ENCODE measurements at places on chromosomes 1 and 21. TPM values are rescaled to one million over a fixed set of nuclear protein-coding genes. Genes with fewer than 3 reads are reported as not detected.

The S100A12 gene
- total RNA-seq, result not detected

The FNBP1L gene
- total RNA-seq, result 0.26 TPM

DNA sequence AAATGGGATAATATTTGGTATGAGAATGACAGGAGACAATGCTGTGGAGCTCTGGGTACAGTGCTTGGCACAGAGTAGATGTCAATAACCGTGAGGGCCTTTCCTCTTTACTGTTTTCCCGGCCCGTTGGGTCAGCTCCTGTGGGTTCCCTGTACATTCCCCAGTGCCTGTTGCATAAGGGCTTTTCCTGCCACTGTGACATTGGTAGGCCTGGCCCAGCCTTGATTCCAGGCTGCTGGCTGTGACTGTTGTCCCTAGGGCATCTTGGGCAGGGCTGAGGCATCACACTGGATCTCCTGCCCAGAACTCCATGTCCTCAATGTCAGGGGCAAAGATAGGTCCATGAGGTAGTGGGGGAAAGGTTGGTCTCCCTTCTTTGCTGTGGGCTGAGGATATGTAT, 25.8 kb upstream of the MYCL start:
- no peak for DNase-seq
- no peaks in the 10 kb centered on the region for H3K36me3 ChIP-seq
- no peak overlapping the region for H3K4me3 ChIP-seq
- no peaks in the 10 kb centered on the region for H3K27me3 ChIP-seq

The PI4KB gene
- total RNA-seq, result 73.8 TPM

GRCh38 chr1:65022216-65022615, 55.9 kb upstream of the JAK1 start:
- H3K36me3 ChIP-seq, result no peaks in the 10 kb centered on the region
- no peak overlapping the region for H3K4me3 ChIP-seq

The CR1L gene
- not detected for total RNA-seq

DNA sequence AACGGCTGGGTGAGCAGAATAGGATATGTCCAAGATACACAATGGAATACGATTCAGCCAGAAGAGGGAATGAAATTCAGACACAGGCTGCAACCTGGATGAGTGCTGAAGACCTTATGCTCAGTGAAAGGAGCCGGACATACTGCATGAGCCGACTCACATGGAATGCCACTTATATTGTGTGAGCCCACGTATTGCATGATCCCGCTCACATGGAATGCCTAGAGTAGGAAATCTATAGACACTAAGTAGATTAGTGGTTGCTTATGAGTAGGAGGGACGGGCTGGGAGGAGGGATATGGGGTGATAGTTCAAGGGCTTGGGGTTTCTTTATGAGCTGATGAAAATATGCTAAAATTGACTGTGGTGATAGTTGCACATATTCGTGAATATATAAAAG, 26.8 kb downstream of the TMPRSS2 start:
- peaks cover 45% of the 10 kb centered on the region for H3K27me3 ChIP-seq
- H3K4me1 ChIP-seq, result peaks cover 23% of the 10 kb centered on the region
- no peak overlapping the region for H3K27ac ChIP-seq
- no peaks in the 10 kb centered on the region for H3K36me3 ChIP-seq
- DNase-seq, result no peak

- no peak overlapping the region for H3K4me3 ChIP-seq
- H3K27me3 ChIP-seq, result peaks cover 31% of the 10 kb centered on the region
- H3K27ac ChIP-seq, result no peak overlapping the region
- no peaks in the 10 kb centered on the region for H3K36me3 ChIP-seq
- no peak for DNase-seq
- H3K4me1 ChIP-seq, result no peaks in the 10 kb centered on the region
These were observed 6.1 kb downstream of the PCSK9 start for GRCh38 chr1:55045430-55045829.

- DNase-seq, result no peak
- H3K27me3 ChIP-seq, result peaks cover 6% of the 10 kb centered on the region
- no peak overlapping the region for H3K27ac ChIP-seq
- peaks cover 2% of the 10 kb centered on the region for H3K4me1 ChIP-seq
- no peak overlapping the region for H3K4me3 ChIP-seq
These were observed 221.9 kb downstream of the MRPL39 start for GRCh38 chr21:25385341-25385740.

GRCh38 chr21:35611708-35612132, 448.6 kb downstream of the SETD4 start:
- peaks cover 2% of the 10 kb centered on the region for H3K4me1 ChIP-seq
- no peak overlapping the region for H3K27ac ChIP-seq
- H3K36me3 ChIP-seq, result no peaks in the 10 kb centered on the region
- DNase-seq, result no peak

DNA sequence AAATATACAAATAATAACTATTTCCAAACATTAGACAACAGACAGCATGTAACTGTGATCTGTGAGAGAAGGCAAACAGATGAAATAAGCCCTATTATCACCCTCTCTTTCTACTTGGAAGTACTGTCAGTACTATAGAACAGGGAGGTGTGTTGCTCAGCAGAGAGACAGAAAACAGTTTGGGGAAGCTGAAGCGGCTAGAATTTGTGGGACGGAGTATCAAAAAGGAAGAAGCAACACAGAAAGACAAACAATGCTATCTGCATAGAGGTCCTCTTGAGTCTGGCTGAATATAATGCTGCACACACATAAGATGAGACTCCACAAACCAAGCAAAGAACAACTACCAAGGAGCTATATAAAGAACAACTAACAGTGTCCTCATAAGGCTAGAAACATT, 59.4 kb downstream of the ZZZ3 start:
- H3K27ac ChIP-seq, result no peak overlapping the region
- peaks cover 47% of the 10 kb centered on the region for H3K36me3 ChIP-seq
- peaks cover 1% of the 10 kb centered on the region for H3K4me1 ChIP-seq

The IFI6 gene
- 310 TPM for total RNA-seq

- H3K36me3 ChIP-seq, result peaks cover 17% of the 10 kb centered on the region
- DNase-seq, result peak; percentile 73
- peak overlapping the region; percentile 97 for H3K27ac ChIP-seq
- H3K4me3 ChIP-seq, result peak overlapping the region; percentile 61
- H3K27me3 ChIP-seq, result peaks cover 6% of the 10 kb centered on the region
These were observed 30.8 kb upstream of the ABCG1 start for GRCh38 chr21:42187976-42188653.

The GPR37L1 gene
- not detected for total RNA-seq

GRCh38 chr1:79679916-79680315, 673.4 kb upstream of the ADGRL4 start:
- no peak overlapping the region for H3K27ac ChIP-seq
- H3K36me3 ChIP-seq, result no peaks in the 10 kb centered on the region
- no peaks in the 10 kb centered on the region for H3K4me1 ChIP-seq

DNA sequence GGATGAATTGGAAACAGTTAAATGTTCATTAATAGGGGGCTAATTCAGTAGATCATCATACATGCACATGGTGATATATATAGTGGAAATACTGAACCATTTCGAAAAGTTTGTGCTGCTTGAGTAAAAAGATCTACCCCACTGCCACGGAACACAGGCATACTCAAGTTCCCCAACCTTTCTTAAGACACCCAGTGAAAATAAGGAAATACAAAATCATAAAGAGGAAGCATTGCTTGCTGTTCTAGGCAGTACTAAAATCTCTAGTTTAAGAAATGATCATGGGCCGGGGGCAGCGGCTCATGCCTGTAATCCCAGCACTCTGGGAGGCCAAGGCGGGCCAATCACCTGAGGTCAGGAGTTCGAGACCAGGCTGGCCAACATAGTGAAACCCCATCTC, 37.6 kb upstream of the KIRREL1 start:
- H3K4me1 ChIP-seq, result no peaks in the 10 kb centered on the region
- H3K27me3 ChIP-seq, result peaks cover 34% of the 10 kb centered on the region
- H3K27ac ChIP-seq, result no peak overlapping the region
- no peak for DNase-seq
- no peak overlapping the region for H3K4me3 ChIP-seq

GRCh38 chr1:107965110-107965991, at the start of gene VAV3:
TSS of gene VAV3 (minus strand) at chr1:107965180. CDS start at chr1:107964869, 311 bp downstream.
- H3K4me3 ChIP-seq, result peak within 1 kb of the TSS; percentile 93
- H3K27me3 ChIP-seq, result no peaks in the 10 kb centered on the region
- H3K36me3 ChIP-seq, result no peaks in the 10 kb centered on the region
- H3K27ac ChIP-seq, result peak within 1 kb of the TSS; percentile 91

The CFHR4 gene
- total RNA-seq, result not detected

- H3K27ac ChIP-seq, result no peak overlapping the region
- no peak overlapping the region for H3K4me3 ChIP-seq
- no peaks in the 10 kb centered on the region for H3K4me1 ChIP-seq
These were observed 103.0 kb downstream of the SMYD3 start for GRCh38 chr1:246404078-246404477.

GRCh38 chr1:58618303-58618702, 41.3 kb upstream of the TACSTD2 start:
- H3K27me3 ChIP-seq, result peaks cover 7% of the 10 kb centered on the region
- H3K36me3 ChIP-seq, result no peaks in the 10 kb centered on the region
- H3K27ac ChIP-seq, result no peak overlapping the region
- peaks cover 2% of the 10 kb centered on the region for H3K4me1 ChIP-seq

DNA sequence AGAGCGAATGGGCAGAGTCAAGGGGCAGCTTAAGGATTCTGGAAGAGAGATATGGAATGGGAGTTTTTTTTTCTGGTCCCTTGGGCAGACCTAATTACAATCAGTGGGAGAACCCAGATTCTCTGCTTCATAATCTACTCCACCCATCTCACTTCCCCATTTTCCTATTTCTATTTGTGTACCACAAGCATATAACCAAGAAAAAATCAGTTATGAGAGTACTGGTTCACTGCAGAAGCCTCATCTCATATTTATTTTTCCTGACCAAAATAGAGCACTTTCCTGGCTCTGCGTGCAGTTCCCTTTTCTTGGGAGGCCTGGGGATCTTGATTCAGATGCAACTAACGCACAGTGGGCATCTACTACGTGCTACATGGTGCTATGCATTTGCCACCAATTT, 82.2 kb upstream of the SLFNL1 start:
- H3K4me1 ChIP-seq, result no peaks in the 10 kb centered on the region
- H3K36me3 ChIP-seq, result peaks cover 11% of the 10 kb centered on the region
- no peak overlapping the region for H3K27ac ChIP-seq
- no peak for DNase-seq
- no peak overlapping the region for H3K4me3 ChIP-seq
- H3K27me3 ChIP-seq, result no peaks in the 10 kb centered on the region

DNA sequence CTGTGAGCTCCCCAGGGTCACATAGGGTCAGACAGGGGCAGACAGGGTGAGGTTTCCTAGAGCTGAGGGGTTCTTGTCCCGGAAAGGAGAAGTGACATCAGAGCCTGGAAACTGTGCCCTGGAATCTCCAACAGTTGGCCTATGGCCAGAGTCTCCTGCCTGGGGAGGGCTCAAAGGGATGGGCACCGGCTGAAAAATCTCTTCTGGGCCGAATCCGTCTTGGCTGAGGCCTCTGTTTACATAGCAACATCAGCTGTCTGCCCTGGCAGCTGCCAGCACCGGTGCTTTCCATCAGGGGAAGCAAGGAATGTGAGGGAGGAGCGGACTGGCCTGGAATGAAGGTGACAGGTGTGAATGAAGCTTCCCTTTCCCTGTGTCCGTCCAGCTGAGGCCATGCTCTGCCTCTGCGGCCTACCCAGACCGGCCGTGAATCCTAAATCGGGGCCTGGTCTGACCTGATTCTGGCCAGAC, 30.7 kb downstream of the VASH2 start:
- H3K27me3 ChIP-seq, result no peaks in the 10 kb centered on the region
- no peak overlapping the region for H3K27ac ChIP-seq
- H3K4me3 ChIP-seq, result no peak overlapping the region
- no peak for DNase-seq

GRCh38 chr1:151988405-151988923, 5.2 kb downstream of the S100A10 start:
- peaks cover 79% of the 10 kb centered on the region for H3K4me1 ChIP-seq
- no peaks in the 10 kb centered on the region for H3K27me3 ChIP-seq
- DNase-seq, result no peak
- H3K36me3 ChIP-seq, result peaks cover 58% of the 10 kb centered on the region
- no peak overlapping the region for H3K4me3 ChIP-seq

- no peak overlapping the region for H3K4me3 ChIP-seq
- H3K4me1 ChIP-seq, result peaks cover 3% of the 10 kb centered on the region
- no peak overlapping the region for H3K27ac ChIP-seq
- peaks cover 11% of the 10 kb centered on the region for H3K27me3 ChIP-seq
- no peaks in the 10 kb centered on the region for H3K36me3 ChIP-seq
- no peak for DNase-seq
These were observed 114.6 kb downstream of the IER5 start for GRCh38 chr1:181202986-181203555.

DNA sequence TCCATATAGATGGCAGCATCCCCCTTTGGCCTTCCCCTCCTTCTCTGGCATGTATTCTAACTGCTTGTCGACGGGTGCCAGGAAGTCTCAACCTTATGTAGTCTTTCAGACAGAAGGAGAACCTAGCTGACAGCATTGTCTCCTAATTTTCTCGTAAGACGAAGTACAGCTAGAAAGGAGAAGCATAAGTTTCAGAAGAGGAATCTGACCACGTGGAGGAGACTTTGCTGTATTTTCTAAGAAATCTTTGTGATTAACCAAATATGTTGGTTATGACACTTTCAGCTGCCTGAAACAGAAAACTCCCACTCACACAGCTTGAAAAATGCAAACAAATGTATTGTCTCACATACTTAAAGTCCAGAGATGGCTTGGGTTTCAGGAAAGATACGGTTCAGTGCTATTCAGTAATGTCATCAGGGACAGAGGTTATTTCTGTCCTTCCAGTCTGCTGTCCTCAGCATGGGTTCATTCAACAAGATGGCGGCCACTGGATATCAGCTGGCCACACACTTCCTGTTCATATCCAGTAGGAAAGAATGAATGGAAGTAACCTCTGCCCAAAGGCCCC, 109.5 kb upstream of the ZNF648 start:
- DNase-seq, result no peak
- peaks cover 8% of the 10 kb centered on the region for H3K4me1 ChIP-seq
- H3K36me3 ChIP-seq, result no peaks in the 10 kb centered on the region
- peaks cover 8% of the 10 kb centered on the region for H3K27me3 ChIP-seq
- no peak overlapping the region for H3K4me3 ChIP-seq

The TP73 gene
- 0.62 TPM for total RNA-seq

The DNAJC6 gene
- 3.3 TPM for total RNA-seq

- peak within 1 kb of the TSS; percentile 98 for H3K27ac ChIP-seq
- H3K27me3 ChIP-seq, result no peaks in the 10 kb centered on the region
- H3K4me3 ChIP-seq, result peak within 1 kb of the TSS; percentile 97
- peaks cover 23% of the 10 kb centered on the region for H3K4me1 ChIP-seq
- DNase-seq, result no peak
These were observed at the start of gene ZNF436 for GRCh38 chr1:23369335-23370013. TSS of gene ZNF436 (minus strand) at chr1:23369836. CDS start at chr1:23368005, 1,831 bp downstream.

DNA sequence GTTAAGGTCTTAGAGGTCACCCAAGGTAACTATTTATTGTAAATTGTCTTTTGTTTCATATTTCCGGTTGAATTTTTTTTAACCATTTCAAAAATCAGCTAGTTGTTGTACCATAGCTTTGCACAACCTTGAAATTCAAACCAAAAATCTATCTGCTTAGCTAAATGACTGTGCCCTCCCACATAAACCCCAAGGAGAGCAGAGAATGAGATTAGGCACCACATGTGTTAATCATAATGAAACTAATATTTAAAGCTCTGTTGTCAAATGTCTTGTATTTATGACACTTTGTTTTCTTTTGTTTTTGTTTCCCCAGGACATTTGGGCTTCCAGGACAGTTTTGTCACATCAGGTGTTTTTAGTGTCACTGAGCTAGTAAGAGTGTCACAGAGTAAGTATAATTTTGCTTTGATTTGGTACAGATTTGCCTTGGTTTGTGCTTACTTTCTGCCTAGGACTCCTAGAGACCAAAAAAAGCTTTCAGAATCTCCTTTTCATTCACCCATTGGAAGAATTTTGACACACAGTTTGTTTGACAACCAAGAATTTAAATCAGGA, 249.9 kb downstream of the NFIA start:
- no peak for DNase-seq
- peaks cover 5% of the 10 kb centered on the region for H3K4me1 ChIP-seq
- H3K4me3 ChIP-seq, result no peak overlapping the region
- H3K27me3 ChIP-seq, result peaks cover 5% of the 10 kb centered on the region
- no peak overlapping the region for H3K27ac ChIP-seq

GRCh38 chr1:219433496-219434131, 179.3 kb downstream of the ZC3H11B start:
- H3K4me3 ChIP-seq, result no peak overlapping the region
- no peaks in the 10 kb centered on the region for H3K27me3 ChIP-seq
- H3K36me3 ChIP-seq, result no peaks in the 10 kb centered on the region
- no peak overlapping the region for H3K27ac ChIP-seq
